ENCODE measurements at places on chromosomes 11 and 22.

GRCh38 chr11:88179141-88179540, 3.9 kb upstream of the RAB38 start:
- no peak for DNase-seq

GRCh38 chr11:16985297-16985696, 28.9 kb downstream of the PLEKHA7 start:
- no peak for DNase-seq

DNA sequence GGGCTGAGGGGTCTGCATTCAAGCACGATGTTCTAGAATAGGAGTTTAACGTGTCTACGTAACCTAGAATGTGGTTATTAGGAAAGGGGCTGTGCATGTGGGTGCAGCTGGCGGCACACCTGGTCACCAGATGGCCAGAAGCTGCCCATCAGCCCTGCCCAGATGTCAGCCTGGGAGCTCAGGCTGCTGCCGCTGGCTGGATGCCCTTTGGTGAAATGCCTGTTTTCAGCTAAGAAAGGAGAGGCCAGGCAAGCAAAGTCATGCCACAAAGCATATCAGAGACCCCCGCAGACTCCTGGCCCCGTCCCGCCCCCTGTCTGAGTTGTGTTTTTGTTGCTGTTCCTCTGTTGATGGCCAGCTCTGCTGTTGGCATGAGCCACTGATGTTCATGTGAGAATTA, 11.3 kb upstream of the ADORA2A start:
- DNase-seq, result no peak

- no peak for DNase-seq
These were observed 30.9 kb downstream of the PARVA start for GRCh38 chr11:12408156-12408770.

DNA sequence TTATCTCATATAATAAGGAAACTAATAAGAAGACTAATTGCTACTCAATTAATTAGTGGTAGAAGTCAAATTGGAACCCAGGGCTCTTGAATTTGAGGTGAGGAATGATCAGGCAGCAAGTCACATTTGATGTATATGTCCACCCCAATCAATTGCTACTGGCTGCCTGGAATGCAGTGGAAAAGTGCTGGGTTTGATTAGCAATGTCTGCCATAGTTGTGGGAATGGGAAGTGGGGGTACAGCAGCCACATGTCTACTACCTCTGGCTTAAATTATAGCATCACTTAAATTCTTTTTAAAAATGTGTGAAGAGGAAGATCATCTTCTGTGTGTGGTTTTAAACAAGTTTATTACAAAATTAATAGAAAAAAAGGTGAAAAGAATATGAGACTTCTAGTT, 50.8 kb upstream of the NAV2 start:
- no peak for DNase-seq
